Muscle of back (tissue), 13 donors: ENCODE measurements at places on chromosomes 3 and 15.

GRCh38 chr3:170007031-170007663 is 30.6 kb upstream of the GPR160 start:
- DNase-seq: peak; percentile 17

- peak; percentile 48 for DNase-seq
These were observed 311.4 kb downstream of the TBC1D5 start for GRCh38 chr3:17431004-17431403.

GRCh38 chr3:57627976-57628375 is 30.8 kb upstream of the ARF4 start:
- no peak for DNase-seq

- no peak for DNase-seq
These were observed 2.2 kb downstream of the P2RY14 start for GRCh38 chr3:151276038-151276686.

DNA sequence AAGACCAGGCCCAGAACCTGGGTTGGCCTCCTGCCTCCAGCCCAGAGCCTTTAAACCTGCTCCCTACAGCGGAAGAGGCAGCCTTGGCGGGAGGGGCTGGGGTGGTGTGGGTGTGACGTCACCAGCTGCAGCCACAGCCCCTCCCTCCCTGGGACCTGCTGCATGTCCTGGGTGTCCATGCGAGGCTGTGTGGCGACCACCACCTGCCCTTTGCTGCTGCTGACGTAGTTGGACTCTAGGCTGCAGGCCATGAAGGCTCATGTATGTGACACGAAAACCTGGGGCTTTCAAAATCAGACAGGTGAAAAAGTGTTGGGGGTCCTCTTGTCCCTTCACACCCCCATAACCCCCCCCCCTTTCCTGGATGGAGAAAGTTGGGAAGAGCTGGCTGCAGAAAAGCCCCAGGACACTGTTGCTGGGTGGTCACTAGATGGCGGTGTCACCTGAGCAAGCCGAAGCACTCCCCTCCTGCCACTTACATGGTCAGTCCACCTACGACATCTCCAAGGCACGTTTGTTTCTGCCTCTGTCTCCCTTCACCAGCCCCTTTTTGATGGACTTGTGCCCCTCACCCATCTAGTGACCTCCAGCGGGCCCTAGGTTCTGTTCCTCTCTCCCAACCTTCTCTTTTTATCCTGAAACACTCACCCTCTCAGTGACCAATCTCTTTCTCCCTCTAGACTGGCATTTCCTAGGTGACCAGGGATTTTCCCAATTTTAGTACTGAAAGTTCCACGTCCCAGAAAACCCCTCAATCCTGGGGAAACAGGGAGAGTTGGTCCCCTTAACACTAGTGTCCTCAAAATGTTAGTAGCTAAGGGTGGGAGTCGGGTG is 35.2 kb downstream of the SLC6A20 start:
- peak; percentile 23 for DNase-seq

DNA sequence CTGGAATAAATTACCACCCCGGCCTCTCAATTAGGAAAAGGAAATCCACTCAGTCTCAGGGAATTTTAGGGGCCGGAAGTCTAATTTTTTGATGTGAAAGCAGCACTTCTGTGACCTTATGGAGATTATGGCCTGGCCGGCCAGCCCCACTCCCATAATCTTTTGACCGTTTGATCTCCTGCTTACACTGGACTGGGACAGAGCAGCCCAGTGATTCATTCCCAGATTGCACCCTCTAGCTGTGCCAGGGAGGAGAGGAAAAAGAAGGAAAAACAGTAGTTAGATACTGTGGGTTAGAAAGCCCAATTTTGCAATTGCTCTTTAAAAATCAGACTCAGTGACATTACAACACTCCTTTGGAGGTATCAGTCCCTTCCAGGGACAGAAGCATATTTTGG is 32.4 kb downstream of the GJD2 start:
- no peak for DNase-seq

- DNase-seq: no peak
These were observed 32.6 kb downstream of the TLE3 start for GRCh38 chr15:70065006-70065722.

DNA sequence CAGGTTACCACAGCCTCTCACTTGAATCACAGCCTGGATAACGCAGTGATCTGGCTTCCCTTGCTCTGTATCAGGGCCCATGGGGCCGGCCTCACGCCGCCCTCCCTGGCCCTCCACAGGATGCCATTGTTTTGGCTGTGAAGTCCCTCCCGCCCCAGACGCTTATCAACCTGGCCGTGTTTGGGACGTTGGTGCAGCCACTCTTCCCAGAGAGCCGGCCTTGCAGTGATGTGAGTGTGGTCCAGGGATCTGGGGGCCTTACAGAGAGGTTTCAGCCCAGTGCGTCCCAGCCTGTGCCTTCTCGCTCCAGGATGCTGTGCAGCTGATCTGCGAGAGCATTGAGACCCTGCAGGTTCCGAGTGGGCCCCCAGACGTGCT is 6.6 kb downstream of the VWA5B2 start:
- DNase-seq: no peak

GRCh38 chr15:74873756-74874424 is 725 bp upstream of the SCAMP2 start:
- DNase-seq: no peak

DNA sequence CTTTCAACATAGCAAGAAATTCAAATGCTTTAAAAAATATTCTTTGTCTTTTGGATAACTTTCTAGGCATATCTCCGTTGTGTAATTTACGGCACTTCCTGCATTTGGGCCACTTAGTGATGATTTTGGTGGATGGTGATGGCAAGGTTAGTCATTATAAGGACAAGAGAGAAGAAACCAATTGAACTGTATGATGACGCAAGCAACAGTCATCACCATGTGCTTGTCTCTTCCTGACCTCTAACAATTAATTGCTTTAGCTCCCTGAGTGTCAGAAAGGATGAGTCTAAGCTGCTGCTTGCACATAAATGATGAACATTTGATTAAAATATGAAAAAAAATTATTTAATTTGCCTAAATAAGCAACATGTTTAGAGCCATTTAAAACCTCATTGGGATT is 11.3 kb upstream of the P2RY12 start:
- no peak for DNase-seq

DNA sequence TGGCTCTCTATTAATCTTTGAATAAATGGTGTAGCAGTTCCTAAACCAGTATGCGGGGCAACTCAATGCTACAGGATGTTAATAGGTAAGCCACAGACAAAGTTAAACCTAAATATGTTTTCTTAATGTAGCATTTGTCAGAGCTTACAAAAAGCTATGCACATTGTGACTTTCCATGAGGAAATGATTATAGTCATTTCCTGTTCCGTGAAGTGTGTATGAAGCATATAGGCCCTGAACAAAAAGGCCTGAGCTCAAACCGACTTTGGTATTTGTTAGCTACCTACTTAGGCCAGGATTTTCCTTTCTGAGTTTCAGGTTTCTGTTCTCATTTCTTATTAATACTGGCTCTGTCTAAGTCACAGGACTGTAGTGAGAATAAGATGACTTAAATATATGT is 14.2 kb downstream of the ZNF80 start:
- DNase-seq: no peak

- DNase-seq: no peak
These were observed 24.8 kb upstream of the MBNL1 start for GRCh38 chr3:152243721-152244516.

DNA sequence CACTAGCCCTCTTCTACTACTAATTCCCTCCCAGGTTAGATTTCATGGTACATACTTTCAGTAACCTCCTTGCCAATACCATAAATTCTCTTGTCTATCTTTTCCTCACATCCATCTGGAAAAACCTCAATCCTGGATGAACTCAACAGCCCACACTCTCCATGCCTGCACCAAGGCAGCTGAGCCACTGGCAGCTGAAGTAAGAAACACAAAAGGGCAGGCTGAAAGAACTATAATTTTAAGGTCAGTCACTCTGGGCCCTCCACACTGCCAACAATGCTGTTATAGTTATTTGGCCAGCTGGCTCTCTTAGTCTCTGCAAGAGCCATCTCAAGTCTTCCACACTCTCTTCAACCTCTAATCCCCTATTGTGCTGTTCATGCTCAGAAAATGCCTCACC is 15.1 kb upstream of the TIPARP start:
- peak; percentile 26 for DNase-seq

GRCh38 chr15:82140886-82141285 is 95.1 kb upstream of the MEX3B start:
- DNase-seq: no peak

GRCh38 chr15:67879440-67880129 is 39.7 kb upstream of the RNU6-1 start:
- DNase-seq: no peak

DNA sequence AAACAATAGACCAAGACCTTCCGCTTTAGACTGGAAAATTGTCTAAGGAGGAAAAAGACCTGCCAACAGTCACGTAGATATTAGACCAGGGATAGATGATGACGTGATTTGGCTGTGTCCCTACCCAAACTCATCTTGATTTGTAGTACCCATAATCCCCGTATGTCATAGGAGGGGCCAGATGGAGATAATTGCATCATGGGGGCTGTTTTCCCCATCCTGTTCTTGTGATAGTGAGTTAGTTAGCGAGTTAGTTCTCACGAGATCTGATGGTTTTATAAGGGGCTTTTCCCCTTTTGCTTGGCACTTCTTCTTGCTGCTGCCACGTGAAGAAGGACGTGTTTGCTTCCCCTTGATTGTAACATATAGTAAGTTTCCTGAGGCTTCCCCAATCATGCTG is 31.7 kb upstream of the SUCLG2 start:
- no peak for DNase-seq

- no peak for DNase-seq
These were observed 39.5 kb upstream of the DGKG start for GRCh38 chr3:186401556-186401955.

DNA sequence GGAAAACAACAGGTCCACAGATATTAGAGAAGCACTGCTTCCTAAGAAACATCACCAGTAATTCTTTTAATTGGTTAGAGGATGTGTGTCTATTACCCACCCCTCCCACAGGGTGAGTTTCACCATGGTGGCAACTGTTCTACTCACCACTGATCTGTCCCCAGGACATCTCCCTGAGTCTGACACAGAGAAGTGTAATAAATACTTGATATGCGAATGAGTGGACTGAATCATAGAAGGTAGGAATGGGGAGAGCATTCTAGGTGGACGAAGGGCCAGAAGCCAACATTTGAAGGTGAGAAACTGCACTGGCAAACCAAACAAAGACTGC is 452.7 kb upstream of the PROK2 start:
- no peak for DNase-seq

GRCh38 chr3:135848051-135848450 is 117.5 kb upstream of the PPP2R3A start:
- no peak for DNase-seq

DNA sequence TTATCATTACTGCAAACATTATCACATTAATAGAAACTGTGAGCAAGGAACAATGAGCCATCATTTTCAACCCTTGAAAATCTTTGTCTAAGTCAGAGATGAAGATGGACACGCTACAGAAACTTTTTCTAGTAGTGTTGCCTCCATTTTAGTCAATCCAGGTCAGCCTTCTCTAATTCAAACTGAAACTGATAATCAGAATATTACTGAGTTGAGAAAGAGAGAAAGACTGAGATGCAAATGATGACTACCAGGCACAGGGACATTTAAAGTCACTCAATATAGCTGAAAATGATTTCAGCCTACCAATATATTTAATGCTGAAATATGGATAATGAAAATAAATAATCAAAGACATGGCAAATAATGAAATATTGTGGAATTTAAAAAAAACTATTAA is 261.4 kb downstream of the GBE1 start:
- no peak for DNase-seq

DNA sequence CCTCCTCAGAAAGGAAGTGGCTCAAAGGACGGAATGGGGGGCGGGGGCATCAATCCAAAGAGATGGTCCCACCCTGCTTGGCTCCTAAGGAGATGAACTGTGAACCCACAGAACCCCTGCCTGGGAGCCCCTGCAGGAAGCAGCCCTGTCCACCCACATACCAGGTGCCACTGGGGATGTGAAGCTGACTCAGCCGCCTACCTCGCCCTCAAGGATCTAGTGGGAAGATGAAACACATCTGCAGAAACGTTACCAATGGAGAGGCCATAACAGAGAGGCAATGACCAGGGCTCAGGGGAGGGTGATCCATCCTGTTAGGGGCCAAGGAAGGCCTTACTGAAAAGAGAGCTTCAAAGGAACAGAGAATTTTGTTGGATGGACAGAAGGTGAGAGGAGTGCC is 35.1 kb downstream of the EAF1 start:
- no peak for DNase-seq

DNA sequence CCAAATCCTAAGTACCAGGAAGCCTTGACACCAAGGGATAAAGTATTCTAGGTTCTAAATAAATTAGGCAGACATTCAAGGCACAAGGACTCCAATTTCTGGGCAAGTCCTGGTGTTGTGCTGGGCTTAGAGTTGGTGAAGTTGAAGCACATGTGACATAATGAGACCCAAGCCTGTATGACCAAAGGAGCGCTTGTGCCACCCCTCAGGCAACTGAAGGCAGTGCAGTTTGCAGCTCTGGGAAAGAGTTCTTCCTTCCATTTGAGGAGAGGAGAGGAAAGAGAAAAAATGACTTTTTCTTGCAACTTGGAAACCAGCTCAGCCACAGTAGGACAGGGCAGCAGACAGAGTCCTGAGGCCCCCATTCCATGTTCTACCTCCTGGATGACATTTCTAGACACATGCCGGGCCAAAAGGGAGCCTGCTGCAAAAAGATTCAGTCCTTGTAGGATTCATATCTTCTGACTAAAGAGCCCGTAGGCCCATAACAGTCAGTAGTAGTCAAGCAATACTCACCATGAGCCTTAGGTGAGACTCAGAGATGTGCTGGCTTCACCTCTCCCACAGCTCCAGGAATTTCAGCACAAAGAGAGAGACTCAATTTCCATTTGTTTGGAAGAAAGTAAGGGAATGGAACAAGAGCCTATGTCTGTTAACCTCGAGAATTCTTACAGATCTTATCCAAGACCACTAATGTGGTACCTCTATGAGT is 588.8 kb upstream of the BCHE start:
- no peak for DNase-seq

GRCh38 chr3:46936733-46937250 is 39.8 kb downstream of the CCDC12 start:
- no peak for DNase-seq

- no peak for DNase-seq
These were observed 757.3 kb downstream of the SI start for GRCh38 chr3:164320962-164321361.

DNA sequence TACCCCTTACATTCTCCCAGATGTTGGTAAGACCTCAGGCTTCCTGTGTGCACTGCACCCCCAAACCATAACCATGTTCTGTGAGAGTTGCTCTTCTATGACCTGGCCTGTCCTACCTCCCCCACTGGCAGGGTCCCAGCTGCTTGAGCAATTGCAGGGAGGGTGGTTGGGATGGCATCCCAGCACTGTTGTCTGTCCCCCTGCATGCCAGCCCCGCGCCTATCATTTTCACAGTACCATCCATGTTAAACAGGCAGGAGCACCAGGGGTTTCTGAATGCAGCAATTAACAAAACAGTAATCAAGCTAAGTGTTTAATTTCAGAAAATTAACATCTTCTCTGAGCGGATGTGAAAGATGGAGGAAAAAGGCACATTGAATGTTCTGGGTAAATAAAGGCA is 345.5 kb downstream of the EPHB1 start:
- no peak for DNase-seq
